ENCODE measurements at places on chromosomes 6 and 20. TPM values are rescaled to one million over a fixed set of nuclear protein-coding genes. Genes with fewer than 3 reads are reported as not detected.

GRCh38 chr6:117344444-117345291, 79.3 kb downstream of the VGLL2 start:
- DNase-seq, result no peak

DNA sequence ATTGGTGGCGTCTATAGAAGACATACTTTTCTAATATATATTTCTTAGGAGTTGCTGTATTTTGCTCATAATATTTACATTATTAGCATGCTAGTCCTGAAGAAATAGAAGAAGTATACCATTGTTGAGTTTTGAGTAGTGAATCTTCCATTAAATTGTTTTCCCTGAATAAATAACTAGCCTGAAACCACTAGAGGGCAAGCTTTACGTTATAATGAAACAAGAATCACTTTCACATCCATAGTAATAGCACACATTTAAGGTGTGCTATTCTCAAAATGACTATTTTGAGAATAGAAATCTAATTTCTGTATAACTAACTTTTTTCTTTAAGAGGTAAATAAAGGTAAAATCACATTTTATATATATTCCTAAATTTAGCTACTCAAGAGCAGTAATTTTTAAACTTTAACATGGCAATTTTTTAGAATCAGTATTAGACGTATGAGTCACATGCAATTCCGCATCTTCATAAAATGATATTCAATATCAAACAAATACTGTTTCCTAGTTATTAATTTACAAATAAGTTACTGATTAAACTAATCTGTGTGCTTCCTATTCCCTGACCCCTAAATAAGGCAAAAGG, 213.2 kb upstream of the MANEA start:
- DNase-seq, result no peak

GRCh38 chr6:137264311-137265075, 45.3 kb upstream of the IFNGR1 start:
- no peak for DNase-seq

DNA sequence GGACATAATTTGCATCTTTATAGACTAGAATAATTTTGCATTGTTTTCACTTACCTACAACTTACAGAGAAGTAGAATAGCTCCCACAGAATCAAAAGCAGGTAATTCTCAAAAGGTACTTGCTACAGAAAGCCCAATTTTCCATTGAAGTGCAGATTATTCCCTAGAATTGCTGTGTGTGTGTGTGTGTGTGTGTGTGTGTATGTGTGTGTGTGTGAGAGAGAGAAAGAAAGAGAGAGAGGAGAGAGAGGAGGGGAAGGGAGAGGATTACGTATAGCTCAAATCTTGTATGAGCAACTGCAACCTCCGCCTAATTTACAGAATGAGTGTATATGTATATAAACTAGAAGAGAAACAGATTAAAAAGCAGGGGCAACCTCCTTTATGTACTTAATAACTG, 68.0 kb downstream of the DOK5 start:
- no peak for DNase-seq

DNA sequence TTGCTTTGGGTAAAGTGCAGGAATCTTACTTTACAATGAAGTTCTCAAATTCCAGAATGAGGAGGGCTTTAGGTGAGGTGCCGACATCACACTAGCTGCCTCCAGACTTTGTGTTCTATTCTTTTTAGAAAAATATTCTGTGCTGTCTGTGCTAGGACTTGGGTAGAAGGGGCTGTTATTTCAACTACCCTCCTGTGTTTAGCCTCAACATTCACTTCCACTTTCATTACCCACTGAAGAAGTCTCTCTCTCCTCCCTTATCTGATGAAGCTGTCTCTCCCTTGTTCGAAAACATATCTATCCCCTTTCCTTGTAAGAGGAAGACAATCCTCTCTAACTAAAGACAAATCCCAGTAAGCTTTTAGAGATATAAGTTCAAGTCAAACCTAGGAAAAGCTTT, 25.0 kb upstream of the BRPF3 start:
- DNase-seq, result no peak

DNA sequence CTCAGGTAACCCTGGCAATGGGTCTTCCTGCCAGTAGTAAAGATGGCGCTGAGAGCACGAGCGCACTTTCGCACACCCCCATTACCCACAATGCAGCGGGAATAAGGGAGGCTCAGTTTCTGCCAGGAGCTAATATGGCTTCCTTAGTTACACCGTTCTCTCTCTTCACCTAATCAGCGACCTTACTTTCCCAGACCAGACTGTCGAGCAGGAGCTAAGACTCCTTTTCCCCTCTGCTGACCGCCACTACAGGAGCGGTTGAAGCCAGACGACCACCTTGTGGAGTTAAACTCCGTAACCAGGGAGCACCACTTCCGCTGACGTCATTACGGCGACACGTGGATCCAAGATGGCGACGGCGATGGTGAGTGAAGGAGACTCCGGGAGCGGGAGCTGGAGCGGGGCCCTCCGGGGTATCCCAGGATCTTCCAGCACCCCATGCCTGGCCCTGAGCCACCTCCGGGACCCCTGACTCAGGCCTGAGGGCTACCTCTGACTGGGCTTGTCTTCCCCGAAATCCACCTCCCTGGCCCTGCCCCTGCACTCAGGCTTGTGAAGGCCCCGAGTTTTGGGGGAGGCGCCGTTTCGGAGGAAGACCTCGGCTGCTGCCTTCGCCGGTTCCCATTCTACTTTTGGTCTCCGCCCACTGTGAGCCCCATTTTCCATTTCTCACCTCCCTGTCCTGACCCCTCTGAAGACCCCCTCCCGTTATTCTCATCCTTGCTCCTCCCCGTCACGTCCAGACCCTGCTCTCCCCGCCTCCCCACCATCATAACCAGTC, at the start of gene TM9SF4:
TSS of gene TM9SF4 (plus strand) at position 323 of the 781 bp plus-strand sequence. CDS start at position 350, 27 bp downstream.
- DNase-seq, result peak; percentile 93

Gene WFDC9
- total RNA-seq, result not detected
